ENCODE measurements at places on chromosomes 2 and 18.

GRCh38 chr2:68811364-68811763 is 59.8 kb downstream of the BMP10 start:
- no peak for DNase-seq

DNA sequence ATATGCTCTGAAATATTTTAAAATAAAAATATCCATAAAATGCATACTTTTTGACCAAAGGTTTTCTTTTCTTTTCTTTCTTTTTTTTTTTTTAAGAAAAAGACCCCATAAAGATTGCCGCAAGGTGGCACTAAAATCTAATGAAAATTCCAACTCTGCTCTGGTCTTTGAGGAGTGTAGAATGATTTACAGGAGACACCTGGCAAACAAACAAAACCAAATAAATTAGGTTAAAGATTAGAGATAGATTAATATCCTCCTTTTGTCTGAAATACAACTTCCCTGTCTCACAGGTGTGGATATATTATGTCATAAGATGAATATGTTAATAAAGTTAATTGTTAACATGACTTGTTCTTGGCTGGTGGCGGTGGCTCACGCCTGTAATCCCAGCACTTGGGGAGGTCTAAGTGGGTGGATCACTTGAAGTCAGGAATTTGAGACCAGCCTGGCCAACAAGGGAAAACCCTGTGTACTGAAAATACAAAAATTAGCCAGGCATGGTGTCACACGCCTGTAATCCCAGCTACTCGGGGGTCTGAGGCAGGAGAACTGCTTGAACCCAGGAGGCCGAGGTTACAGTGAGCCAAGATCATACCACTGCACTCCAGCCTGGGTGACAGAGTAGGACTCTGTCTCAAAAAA is 3.5 kb upstream of the RHOB start:
- no peak for DNase-seq

GRCh38 chr18:59918320-59918755 is 18.5 kb downstream of the PMAIP1 start:
- DNase-seq: no peak

- no peak for DNase-seq
Measured at GRCh38 chr2:85011747-85012146, 40.8 kb downstream of the KCMF1 start.

DNA sequence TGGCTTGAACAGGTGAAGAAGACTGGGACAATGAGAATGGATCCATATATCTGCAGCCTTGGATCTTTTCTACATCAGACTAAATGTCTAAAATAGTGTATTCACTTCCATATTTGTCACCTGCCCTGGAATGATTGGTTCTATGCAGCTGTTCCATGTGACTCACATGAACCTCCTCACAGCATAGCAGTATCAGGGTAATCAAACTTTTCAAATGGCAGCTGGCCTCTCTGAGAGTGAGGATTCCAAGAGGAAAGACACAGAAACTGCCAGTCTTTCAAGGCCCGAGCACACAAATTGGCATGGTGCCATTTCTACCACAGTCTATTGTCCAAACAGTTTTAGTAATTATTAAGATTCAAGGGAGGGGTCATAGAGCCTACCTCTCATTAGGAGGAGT is 859.3 kb downstream of the BCL11A start:
- DNase-seq: no peak

DNA sequence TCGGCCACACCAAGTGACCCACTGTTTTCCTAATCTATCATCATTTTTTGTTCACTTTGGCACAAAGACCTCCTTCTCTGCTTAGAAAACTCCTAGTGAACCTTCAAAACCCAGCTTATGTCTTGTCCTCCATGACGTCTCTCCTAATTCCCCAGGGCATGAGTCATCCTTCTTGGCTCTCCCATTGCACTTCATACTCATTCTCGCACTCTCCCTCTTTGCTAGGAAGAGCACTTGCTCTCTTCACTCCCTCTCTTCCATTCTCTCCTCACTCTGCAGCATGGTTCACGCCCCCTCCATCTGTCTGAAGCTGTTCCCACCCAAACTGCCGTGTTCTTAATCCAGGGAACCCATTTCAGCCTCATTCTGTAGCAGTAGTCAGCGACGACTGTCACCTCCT is 103.9 kb downstream of the MRO start:
- no peak for DNase-seq

- no peak for DNase-seq
Measured at GRCh38 chr2:113183264-113183663, 9.5 kb downstream of the PSD4 start.
